Muscle of leg (tissue), 16 donors: ENCODE measurements at places on chromosomes 4 and X. TPM values are rescaled to one million over a fixed set of nuclear protein-coding genes. Genes with fewer than 3 reads are reported as not detected.

Gene S100P
- total RNA-seq = 2.1 TPM

Gene KIT
- total RNA-seq = 5.9 TPM

Gene GBA3
- total RNA-seq = 0.27 TPM

Gene SLC7A11
- 0.93 TPM for total RNA-seq

Gene GJB1
- total RNA-seq = 0.04 TPM

Gene DAPP1
- 1.9 TPM for total RNA-seq

Gene NWD2
- under 0.01 TPM for total RNA-seq

Gene SMR3B
- total RNA-seq = not detected

Gene GPC4
- total RNA-seq = 34.1 TPM

Gene KCNE5
- total RNA-seq = 27.6 TPM

DNA sequence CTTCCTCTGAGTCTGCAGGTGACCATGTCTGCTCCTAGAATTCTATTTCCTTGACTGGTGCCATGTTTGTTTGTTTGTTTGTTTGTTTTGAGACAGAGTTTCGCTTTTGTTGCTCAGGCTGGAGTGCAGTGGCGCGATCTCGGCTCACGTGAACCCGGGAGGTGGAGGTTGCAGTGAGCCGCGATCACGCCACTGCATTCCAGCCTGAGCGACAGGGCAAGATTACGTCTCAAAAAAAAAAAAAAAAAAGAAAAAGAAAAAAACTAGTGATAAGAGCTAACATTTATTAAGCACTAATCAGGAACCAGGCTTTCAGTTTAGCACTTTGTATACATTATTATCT lies 7.2 kb downstream of the SAT1 start:
- H3K27ac ChIP-seq = no peak overlapping the region
- no peaks in the 10 kb centered on the region for H3K36me3 ChIP-seq
- H3K4me1 ChIP-seq = no peaks in the 10 kb centered on the region
- DNase-seq = no peak

DNA sequence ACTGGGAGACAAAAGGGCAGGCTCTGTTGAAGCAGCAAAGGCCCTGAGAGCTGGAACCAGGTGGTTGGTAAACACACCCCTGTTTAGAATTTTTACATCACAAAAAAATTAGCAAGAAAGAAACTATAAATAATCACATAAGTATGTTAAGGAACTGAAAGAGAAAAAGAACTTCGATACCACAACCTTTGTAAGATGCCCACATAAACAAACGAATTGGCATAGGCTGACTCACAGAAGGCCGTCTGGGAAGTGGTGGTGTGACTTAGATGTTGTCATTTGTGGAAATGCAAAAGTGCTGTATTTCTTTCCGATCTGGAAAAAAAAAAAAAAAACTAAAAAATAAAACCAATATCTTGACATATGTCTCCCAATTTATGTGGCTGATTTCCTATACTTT lies 235.1 kb downstream of the USP46 start:
- no peaks in the 10 kb centered on the region for H3K27me3 ChIP-seq
- no peak for DNase-seq
- H3K4me3 ChIP-seq = no peak overlapping the region
- H3K36me3 ChIP-seq = no peaks in the 10 kb centered on the region
- no peak overlapping the region for H3K27ac ChIP-seq

GRCh38 chr4:142274137-142274536 lies 572.0 kb downstream of the INPP4B start:
- no peak overlapping the region for H3K27ac ChIP-seq
- H3K4me3 ChIP-seq = no peak overlapping the region
- DNase-seq = no peak
- H3K27me3 ChIP-seq = no peaks in the 10 kb centered on the region

- no peak overlapping the region for H3K27ac ChIP-seq
- H3K4me1 ChIP-seq = no peaks in the 10 kb centered on the region
- H3K27me3 ChIP-seq = peaks cover 26% of the 10 kb centered on the region
- peak; percentile 40 for DNase-seq
- H3K4me3 ChIP-seq = no peak overlapping the region
- H3K36me3 ChIP-seq = no peaks in the 10 kb centered on the region
Measured at GRCh38 chrX:38170556-38170955, 50.1 kb downstream of the SRPX start.

DNA sequence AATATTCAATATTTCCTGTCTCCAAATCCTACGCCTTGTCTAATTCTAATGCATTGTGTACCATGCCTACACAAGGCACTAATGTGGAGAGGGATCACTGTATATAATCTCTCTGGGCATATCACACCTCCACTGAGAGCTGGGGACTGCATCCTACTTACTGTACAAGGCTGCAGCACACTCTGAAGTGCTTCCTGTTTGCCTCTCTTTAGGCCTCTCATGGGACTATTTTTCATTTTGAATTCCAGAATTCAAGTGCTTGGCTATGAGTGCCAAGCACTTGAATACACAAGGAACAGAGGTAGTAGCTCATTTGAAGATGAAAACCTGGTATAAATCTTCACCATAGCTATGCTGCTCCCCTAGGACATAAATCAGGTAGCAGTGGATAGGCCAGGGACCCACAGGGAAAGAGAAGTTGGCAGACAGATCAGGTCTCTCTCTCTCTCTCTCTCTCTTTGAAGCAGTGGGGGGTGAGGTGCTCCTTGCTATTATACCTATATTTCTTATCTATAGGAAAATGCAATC lies 229.7 kb upstream of the MBNL3 start:
- H3K36me3 ChIP-seq = no peaks in the 10 kb centered on the region
- H3K4me1 ChIP-seq = no peaks in the 10 kb centered on the region
- peaks cover 12% of the 10 kb centered on the region for H3K27me3 ChIP-seq
- H3K27ac ChIP-seq = no peak overlapping the region
- no peak overlapping the region for H3K4me3 ChIP-seq
- no peak for DNase-seq

DNA sequence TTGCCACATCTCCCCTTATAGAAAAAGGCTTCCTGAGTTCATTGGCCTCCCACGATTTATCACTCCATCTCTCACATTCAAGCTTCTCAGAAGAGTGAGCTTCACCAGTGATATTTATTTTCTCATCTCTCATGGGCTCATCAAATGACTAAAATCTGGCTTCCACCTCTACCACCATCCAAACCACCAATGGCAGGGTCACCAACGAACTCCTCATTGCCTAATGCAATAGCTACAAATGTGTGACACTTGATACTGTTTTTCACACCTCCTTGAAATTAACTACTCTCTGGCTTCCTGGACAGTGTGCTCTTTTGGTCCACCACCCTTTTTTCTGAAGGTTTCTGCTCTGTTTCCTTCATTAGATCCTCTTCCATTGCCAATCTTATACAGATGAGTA lies 129.0 kb downstream of the SH2D1A start:
- no peaks in the 10 kb centered on the region for H3K36me3 ChIP-seq
- no peaks in the 10 kb centered on the region for H3K27me3 ChIP-seq
- no peaks in the 10 kb centered on the region for H3K4me1 ChIP-seq
- DNase-seq = no peak

GRCh38 chr4:124631760-124632159 lies 80.8 kb downstream of the ANKRD50 start:
- H3K4me1 ChIP-seq = no peaks in the 10 kb centered on the region
- H3K27me3 ChIP-seq = no peaks in the 10 kb centered on the region
- no peaks in the 10 kb centered on the region for H3K36me3 ChIP-seq
- DNase-seq = peak; percentile 79

GRCh38 chr4:69828828-69829227 lies 31.1 kb downstream of the SULT1E1 start:
- peak; percentile 32 for DNase-seq
- no peak overlapping the region for H3K27ac ChIP-seq
- H3K27me3 ChIP-seq = no peaks in the 10 kb centered on the region
- H3K4me1 ChIP-seq = peaks cover 13% of the 10 kb centered on the region
- no peaks in the 10 kb centered on the region for H3K36me3 ChIP-seq
- H3K4me3 ChIP-seq = no peak overlapping the region

DNA sequence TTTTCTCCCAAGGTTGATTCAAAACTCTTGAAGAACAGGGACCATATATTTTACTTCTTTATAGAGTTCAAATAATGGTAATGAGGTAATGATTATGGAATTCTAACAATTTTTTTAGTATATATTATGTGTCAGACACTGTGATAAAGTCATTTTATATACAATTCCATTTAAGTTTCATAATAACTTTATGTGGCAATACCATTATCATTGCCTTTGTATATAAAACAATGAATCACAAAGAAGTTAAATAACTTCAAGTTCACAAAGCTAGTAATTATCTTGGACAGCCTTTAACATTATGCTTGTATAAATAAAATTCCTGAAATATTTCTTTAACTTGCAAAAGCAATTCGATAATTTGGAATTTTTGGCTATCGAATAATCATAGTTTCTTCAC lies 20.6 kb downstream of the MAGEC1 start:
- H3K36me3 ChIP-seq = no peaks in the 10 kb centered on the region
- H3K27ac ChIP-seq = no peak overlapping the region
- no peaks in the 10 kb centered on the region for H3K27me3 ChIP-seq
- no peaks in the 10 kb centered on the region for H3K4me1 ChIP-seq

DNA sequence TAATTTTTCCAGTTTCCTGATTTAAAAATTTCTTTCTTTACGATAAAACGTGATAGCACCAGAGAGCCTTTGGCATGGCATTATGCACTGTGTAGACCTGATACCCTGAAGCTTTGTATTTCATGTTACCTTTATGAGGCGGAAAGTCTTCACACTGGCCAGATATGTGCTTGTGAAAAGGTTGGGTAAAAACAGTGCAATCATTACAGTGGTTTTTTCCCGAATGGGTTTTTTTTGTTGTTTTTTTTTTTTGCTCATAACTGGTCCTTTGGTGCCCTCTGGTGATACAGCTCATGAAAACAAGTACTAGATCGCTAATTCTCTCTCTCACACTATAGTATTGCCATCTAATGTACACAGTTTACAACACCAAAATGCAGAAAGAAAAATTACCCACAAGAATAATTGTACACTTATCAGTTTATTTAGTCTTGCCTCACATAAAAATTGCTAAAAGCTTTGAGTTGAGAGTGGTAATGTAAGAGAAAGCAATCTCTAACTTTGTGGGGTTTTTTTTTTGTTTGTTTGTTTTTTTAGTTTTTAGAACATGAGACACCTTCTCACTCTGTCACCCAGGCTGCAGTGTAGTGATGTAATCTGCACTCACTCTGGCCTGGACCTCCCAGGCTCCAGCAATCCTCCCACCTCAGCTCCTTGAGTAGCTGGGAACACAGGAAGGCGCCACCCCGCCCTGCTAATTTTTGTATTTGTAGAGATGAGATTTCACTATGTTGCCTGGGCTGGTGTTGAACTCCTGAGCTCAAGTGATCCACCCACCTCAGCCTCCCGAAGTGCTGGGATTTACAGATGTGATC lies 21.3 kb downstream of the SPCS3 start:
- H3K27me3 ChIP-seq = no peaks in the 10 kb centered on the region
- no peaks in the 10 kb centered on the region for H3K4me1 ChIP-seq
- H3K27ac ChIP-seq = no peak overlapping the region
- H3K36me3 ChIP-seq = no peaks in the 10 kb centered on the region
- peak; percentile 76 for DNase-seq

DNA sequence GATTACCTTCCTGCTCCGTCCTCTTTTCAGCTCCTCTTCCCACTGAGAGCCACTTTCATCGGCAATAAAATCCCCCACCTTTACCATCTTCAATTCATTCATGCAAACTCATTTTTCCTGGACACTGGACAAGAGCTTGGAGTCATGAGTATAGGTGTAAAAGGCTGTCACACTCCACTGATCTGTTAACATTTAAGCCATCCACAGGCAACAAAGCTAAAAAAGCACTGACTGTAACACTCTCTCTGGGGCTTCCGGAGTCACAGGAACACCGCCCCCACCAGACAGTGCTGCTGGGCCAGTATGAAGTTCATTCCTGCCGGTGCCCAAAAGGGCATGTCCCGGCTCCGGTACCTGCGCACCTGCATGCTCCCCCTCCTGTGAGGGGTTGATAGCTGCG lies 38.5 kb downstream of the MAGEB5 start:
- H3K27ac ChIP-seq = no peak overlapping the region
- no peak overlapping the region for H3K4me3 ChIP-seq
- H3K36me3 ChIP-seq = no peaks in the 10 kb centered on the region
- H3K27me3 ChIP-seq = peaks cover 2% of the 10 kb centered on the region
- DNase-seq = no peak
- H3K4me1 ChIP-seq = no peaks in the 10 kb centered on the region

- no peaks in the 10 kb centered on the region for H3K4me1 ChIP-seq
- H3K27me3 ChIP-seq = no peaks in the 10 kb centered on the region
- no peak overlapping the region for H3K27ac ChIP-seq
- peaks cover 13% of the 10 kb centered on the region for H3K36me3 ChIP-seq
Measured at GRCh38 chr4:145154573-145154972, 25.8 kb downstream of the OTUD4 start.

- no peak overlapping the region for H3K4me3 ChIP-seq
- H3K4me1 ChIP-seq = no peaks in the 10 kb centered on the region
- no peaks in the 10 kb centered on the region for H3K27me3 ChIP-seq
- no peak overlapping the region for H3K27ac ChIP-seq
- H3K36me3 ChIP-seq = no peaks in the 10 kb centered on the region
Measured at GRCh38 chr4:120724656-120725055, 197.9 kb downstream of the PRDM5 start.

DNA sequence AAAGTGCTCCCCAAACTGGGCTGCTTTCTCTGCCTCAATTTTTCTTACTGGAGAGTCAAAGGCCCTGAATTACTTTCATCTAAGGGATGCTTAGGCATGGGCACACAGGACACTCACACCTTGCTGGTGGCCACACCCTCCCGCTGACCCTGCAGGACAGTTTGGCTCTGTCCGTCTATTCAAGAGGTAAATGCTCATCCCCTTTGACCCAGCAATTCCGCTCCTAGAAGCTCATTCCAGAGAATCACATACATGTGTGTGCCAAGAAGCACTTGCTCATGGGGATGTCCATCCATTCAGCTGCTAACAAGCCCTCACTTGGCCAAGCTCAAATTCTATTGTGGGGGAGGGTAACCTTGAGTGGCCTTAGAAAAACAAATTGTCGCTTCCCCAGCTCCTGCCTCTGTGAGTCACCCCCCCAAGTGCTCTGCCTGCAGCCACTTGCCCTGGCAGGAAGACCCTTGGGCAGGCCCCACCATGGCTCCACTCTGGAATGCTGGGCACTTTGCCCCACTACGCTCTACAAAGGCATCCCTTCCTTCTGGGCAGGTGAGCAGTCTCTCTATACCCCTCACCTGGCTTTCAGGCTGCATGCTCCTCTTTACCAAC lies 54.5 kb downstream of the HTRA3 start:
- H3K27me3 ChIP-seq = peaks cover 2% of the 10 kb centered on the region
- DNase-seq = no peak
- H3K27ac ChIP-seq = no peak overlapping the region
- H3K4me1 ChIP-seq = peaks cover 16% of the 10 kb centered on the region
- H3K4me3 ChIP-seq = no peak overlapping the region

DNA sequence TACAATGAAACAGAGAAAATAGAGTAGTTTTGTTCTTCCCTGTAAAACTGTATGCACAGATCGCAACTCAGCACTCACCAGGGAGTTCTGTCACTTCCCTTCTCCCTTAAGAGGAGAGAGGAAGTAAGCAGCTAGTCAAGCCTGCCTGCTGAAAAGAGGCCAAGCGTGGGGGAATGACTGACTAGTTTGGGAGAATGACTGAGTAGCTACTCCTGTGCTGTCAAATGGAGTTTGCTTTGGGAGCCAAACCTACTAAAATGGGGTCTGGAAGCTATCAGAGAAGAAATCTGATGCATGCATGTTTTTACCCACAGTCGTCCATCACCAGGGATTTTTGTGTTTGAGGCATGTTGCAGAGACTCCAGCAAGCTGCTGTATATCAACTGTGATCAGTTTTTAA lies 54.6 kb upstream of the LHFPL1 start:
- H3K27me3 ChIP-seq = peaks cover 5% of the 10 kb centered on the region
- peak; percentile 68 for DNase-seq
- H3K36me3 ChIP-seq = no peaks in the 10 kb centered on the region
- H3K4me3 ChIP-seq = no peak overlapping the region

GRCh38 chrX:54799046-54799445 lies 991 bp upstream of the ITIH6 start:
- H3K4me1 ChIP-seq = peaks cover 5% of the 10 kb centered on the region
- no peak overlapping the region for H3K4me3 ChIP-seq
- H3K36me3 ChIP-seq = no peaks in the 10 kb centered on the region
- H3K27ac ChIP-seq = no peak overlapping the region
- H3K27me3 ChIP-seq = peaks cover 10% of the 10 kb centered on the region
- no peak for DNase-seq
